Naive thymus-derived CD8-positive, alpha-beta T cell (primary cell): ENCODE measurements at places on chromosomes 7 and 10. TPM values are rescaled to one million over a fixed set of nuclear protein-coding genes. Genes with fewer than 3 reads are reported as not detected.
A peak's percentile ranks its signal among the peaks of the same experiment; 100 is the strongest.

DNA sequence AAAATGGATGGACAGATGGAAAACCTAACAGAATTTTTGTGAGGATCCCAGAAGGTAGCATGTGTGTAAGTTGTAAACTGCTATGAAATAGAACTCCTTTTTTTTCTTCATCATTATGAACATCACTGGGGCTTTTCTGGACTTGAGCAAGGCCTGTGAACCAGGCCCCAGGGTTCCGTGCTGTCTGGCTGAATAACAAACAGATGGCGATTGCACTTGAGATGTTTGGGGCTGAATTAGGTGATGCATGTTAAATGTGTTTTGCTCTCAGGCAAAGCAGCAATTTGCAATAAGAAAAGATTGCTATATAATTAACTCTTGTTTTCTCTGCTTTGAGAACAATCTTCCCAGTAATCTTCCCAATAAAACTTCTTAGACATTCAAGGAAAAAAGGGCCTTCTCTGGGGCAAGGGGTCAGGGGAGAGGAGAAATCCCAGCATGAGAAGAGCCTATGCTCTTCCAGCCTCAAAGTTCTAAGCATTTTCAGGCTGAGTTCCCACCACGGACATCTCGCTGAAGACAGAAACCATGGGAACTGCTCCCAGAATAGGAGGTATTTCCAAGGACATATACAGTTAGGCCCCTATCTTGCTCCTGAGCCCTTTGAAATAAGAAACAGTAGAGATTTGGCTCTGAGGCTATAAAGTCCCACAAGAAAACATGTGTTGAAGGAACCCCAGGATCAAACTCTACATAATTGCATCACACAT, 98.7 kb downstream of the ITIH5 start:
- H3K27me3 ChIP-seq: peaks cover 6% of the 10 kb centered on the region
- H3K4me3 ChIP-seq: no peak overlapping the region
- no peaks in the 10 kb centered on the region for H3K4me1 ChIP-seq
- H3K36me3 ChIP-seq: no peaks in the 10 kb centered on the region
- H3K27ac ChIP-seq: no peak overlapping the region

DNA sequence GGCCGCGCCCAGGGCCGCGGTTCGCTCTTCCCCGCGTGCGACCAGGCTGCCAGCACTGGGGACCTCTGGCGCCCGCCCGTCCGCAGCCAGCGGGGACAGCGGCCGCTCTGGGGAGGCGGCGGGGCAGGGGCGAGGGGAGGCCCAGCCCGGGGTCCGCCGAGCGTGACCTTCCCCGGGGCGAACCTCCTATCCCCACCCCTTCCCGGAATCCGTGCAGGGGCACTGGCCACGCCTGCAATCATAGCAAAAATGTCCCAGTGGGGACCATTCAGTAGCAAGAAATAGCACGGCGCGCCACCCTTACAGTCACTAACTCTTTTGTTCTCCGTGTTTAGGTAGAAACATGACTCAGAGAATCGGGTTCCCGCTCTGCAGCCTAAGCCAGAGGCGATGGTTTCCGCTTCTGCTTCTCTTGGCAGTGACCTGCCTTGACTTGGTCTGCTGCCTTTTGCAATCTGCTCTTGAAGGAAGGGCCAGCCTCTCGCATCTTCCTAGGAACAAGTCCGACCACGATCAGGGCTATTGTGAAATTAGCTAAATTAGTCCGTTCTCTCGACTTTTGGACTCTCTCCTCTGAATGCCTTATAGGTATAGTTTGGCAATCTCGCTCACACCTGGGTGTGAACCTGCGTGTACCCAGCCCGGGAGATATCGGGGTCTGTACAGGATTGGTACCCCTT, 79.3 kb upstream of the ACBD5 start:
- H3K4me1 ChIP-seq: peaks cover 12% of the 10 kb centered on the region
- H3K27me3 ChIP-seq: peaks cover 18% of the 10 kb centered on the region
- H3K4me3 ChIP-seq: peak overlapping the region; percentile 67
- no peaks in the 10 kb centered on the region for H3K36me3 ChIP-seq
- DNase-seq: peak; percentile 14
- no peak overlapping the region for H3K27ac ChIP-seq

RAB18 gene
- 79.8 TPM for total RNA-seq

ANKRD61 gene
- not detected for total RNA-seq

NUTM2E gene
- 0.96 TPM for total RNA-seq

- no peaks in the 10 kb centered on the region for H3K4me1 ChIP-seq
- H3K4me3 ChIP-seq: no peak overlapping the region
- DNase-seq: no peak
- peaks cover 4% of the 10 kb centered on the region for H3K27me3 ChIP-seq
- H3K27ac ChIP-seq: no peak overlapping the region
These were observed 174.2 kb upstream of the TCERG1L start for GRCh38 chr10:131485732-131486131.

DNA sequence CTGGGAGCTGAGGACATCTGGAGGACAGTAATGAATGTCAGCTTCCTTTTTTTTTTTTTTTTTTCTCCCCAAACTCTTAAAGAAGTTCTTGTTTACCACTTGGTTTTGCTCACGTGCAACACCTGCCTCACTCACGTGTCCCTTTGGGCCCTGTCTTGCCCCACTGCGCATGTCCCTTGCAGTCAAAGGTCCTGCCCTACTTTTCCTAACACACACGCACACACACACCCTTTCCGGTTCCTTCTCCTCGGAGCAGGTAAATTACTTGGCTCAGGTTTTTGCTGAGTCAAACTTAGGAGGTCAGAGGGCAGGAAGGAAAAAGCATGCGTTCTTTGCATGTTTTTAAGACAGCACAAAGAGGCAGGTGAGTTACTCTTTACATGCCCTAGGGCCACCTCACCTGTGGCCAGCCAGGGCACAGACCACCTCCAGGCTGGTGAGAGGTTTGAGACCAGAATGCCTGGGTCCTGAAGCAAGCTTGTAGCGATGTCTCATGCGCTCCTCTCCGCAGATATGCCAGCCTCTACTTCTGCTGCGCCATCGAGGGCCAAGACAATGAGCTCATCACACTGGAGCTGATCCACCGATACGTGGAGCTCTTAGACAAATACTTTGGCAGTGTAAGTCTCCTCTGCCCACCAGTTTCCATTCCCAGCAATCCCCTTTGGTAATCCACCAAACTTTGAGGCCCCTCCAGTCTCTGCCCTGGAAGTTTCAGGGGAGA, 2.8 kb downstream of the AP1S1 start:
- peaks cover 8% of the 10 kb centered on the region for H3K27me3 ChIP-seq
- no peak for DNase-seq
- peak overlapping the region; percentile 28 for H3K4me3 ChIP-seq
- H3K27ac ChIP-seq: no peak overlapping the region

TAS2R3 gene
- 5.0 TPM for total RNA-seq

DNA sequence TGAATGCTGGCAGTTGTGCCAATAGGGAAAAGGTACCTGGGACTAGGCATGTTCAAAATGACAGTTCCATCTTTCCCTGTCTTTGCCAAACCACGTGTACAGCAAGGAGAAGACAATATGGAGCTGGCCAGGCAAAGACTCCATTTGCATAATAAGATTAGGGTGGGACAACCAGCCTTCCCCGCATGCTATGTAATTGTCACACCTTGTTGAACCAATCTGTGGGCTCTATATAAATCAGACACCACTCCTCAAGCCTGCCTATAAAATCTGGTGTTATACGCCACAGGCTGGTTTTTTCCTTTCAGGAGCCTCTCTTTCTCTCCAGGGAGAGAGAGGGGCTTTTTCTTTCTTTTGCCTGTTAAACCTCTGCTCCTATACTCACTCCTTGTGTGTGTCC, 11.0 kb upstream of the NUB1 start:
- no peaks in the 10 kb centered on the region for H3K4me1 ChIP-seq
- H3K4me3 ChIP-seq: no peak overlapping the region
- DNase-seq: no peak
- no peaks in the 10 kb centered on the region for H3K36me3 ChIP-seq

DNA sequence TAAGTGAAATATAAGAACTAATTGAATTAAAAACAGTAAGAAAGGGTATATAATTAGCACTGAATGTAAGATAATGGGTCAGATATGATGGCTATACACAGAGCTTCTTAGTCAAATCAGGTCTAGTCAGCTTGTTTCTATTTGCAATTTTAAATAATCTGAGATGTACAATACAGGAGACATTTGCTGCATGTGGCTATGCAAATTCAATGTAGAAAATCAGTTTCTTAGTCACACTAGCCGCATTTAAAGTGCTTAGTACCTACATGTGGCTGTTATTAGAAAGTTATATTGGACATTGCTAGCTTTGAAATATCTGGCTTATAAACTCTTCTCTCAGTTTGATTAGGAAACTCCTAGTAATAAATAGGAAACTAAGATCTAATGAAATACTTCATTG, 25.3 kb downstream of the CCDC7 start:
- no peak overlapping the region for H3K4me3 ChIP-seq
- no peaks in the 10 kb centered on the region for H3K27me3 ChIP-seq
- H3K4me1 ChIP-seq: peaks cover 5% of the 10 kb centered on the region
- H3K36me3 ChIP-seq: peaks cover 59% of the 10 kb centered on the region
- no peak overlapping the region for H3K27ac ChIP-seq

- no peaks in the 10 kb centered on the region for H3K4me1 ChIP-seq
- no peaks in the 10 kb centered on the region for H3K36me3 ChIP-seq
- no peaks in the 10 kb centered on the region for H3K27me3 ChIP-seq
These were observed 262.5 kb downstream of the SEMA3D start for GRCh38 chr7:84924353-84924752.

- peak overlapping the region; percentile 89 for H3K27ac ChIP-seq
- peak overlapping the region; percentile 94 for H3K4me3 ChIP-seq
- peak; percentile 61 for DNase-seq
- no peaks in the 10 kb centered on the region for H3K36me3 ChIP-seq
- peaks cover 50% of the 10 kb centered on the region for H3K4me1 ChIP-seq
- no peaks in the 10 kb centered on the region for H3K27me3 ChIP-seq
These were observed 2.4 kb downstream of the CDK6 start for GRCh38 chr7:92833766-92834506.

DNA sequence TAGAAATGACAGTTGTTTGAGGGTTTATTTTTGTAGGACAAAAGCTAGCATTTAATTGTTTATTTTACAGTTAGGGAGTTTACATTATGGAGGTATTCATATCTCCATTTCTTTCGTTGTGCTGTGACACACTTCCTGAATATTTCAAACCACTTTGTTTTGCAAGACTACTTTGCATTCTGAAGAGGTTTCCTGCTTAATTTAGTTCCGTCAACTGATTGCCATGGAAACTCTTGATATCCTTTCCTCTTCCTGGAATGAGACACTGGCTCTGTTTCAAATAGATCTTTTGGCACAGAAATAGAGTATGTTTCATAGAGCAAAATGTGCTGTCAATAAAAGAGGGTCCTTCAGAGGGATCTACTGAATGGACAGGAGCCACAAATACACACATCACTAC, 159.5 kb upstream of the AGR3 start:
- peaks cover 4% of the 10 kb centered on the region for H3K4me1 ChIP-seq
- no peak overlapping the region for H3K27ac ChIP-seq
- H3K27me3 ChIP-seq: no peaks in the 10 kb centered on the region
- DNase-seq: no peak
- H3K4me3 ChIP-seq: no peak overlapping the region

DNA sequence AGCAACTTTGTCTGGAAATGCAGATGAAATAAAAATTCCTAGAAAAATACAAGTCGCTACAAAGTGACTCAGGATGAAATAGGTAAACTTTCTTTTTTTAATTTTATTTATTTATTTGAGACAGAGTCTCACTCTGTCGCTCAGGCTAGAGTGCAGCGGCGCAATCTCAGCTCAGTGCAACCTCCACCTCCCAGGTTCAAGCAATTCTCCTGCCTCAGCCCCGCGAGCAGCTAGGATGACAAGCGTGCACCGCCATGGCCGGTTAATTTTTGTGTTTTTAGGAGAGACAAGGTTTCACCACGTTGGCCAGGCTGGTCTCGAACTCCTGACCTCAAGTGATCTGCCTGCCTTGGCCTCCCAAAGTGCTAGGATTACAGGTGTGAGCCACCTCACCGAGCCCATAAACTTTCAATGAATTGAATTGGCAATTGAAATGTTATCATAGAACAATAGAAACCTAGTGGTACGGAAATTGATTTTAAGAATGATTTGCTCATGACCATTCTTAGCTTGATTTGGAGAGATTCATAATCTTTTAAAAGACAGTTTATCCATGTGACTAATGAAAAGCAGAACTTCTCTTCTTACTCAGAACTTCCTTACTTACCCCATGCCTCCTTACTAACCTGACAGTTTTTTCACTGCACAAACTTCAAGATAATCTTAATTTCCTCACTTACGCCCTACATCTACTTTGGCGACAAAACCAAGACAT, 161.7 kb downstream of the FAM107B start:
- peaks cover 31% of the 10 kb centered on the region for H3K4me1 ChIP-seq
- H3K36me3 ChIP-seq: no peaks in the 10 kb centered on the region
- no peak for DNase-seq
- no peak overlapping the region for H3K4me3 ChIP-seq
- no peak overlapping the region for H3K27ac ChIP-seq
- no peaks in the 10 kb centered on the region for H3K27me3 ChIP-seq

- no peak for DNase-seq
- H3K27me3 ChIP-seq: no peaks in the 10 kb centered on the region
- no peak overlapping the region for H3K4me3 ChIP-seq
- H3K36me3 ChIP-seq: peaks cover 31% of the 10 kb centered on the region
- H3K27ac ChIP-seq: no peak overlapping the region
These were observed 169.1 kb downstream of the IMMP2L start for GRCh38 chr7:111393011-111393754.

GRCh38 chr10:49111320-49111698, 4.0 kb downstream of the VSTM4 start:
- peaks cover 19% of the 10 kb centered on the region for H3K27me3 ChIP-seq
- peaks cover 8% of the 10 kb centered on the region for H3K4me1 ChIP-seq
- H3K4me3 ChIP-seq: no peak overlapping the region
- no peak overlapping the region for H3K27ac ChIP-seq
- H3K36me3 ChIP-seq: no peaks in the 10 kb centered on the region
- no peak for DNase-seq

PSD gene
- total RNA-seq: 13.3 TPM

HABP2 gene
- not detected for total RNA-seq

GRCh38 chr10:124524991-124525653, 63.5 kb downstream of the LHPP start:
- H3K4me1 ChIP-seq: peaks cover 7% of the 10 kb centered on the region
- DNase-seq: no peak
- no peak overlapping the region for H3K27ac ChIP-seq
- no peaks in the 10 kb centered on the region for H3K36me3 ChIP-seq
- H3K4me3 ChIP-seq: no peak overlapping the region

TMEM139 gene
- total RNA-seq: 0.29 TPM

DNA sequence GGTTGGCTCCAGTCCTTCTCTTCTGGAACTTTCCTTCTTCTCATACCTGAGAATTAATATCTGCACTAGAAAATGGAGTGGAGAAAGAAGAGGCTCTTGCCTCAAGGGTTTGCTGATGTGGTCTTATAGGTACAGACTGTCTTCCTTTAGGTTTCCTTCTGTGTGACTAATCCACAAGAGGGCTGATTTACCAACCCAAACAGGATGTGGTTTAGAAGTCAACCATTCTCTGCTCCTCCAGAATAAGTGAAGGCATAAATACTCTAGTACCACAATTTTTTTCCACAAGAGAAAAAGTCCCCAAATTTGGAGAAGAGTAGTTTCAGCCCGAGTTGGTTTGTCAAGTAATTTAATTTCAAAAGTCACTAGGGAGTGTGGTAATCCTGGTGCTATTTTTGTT, 85.8 kb downstream of the NRP1 start:
- H3K36me3 ChIP-seq: peaks cover 15% of the 10 kb centered on the region
- H3K27ac ChIP-seq: peak overlapping the region; percentile 73
- peak overlapping the region; percentile 69 for H3K4me3 ChIP-seq
- peaks cover 49% of the 10 kb centered on the region for H3K4me1 ChIP-seq
- no peak for DNase-seq
- no peaks in the 10 kb centered on the region for H3K27me3 ChIP-seq
